ENCODE measurements at places on chromosomes 1 and 21.

DNA sequence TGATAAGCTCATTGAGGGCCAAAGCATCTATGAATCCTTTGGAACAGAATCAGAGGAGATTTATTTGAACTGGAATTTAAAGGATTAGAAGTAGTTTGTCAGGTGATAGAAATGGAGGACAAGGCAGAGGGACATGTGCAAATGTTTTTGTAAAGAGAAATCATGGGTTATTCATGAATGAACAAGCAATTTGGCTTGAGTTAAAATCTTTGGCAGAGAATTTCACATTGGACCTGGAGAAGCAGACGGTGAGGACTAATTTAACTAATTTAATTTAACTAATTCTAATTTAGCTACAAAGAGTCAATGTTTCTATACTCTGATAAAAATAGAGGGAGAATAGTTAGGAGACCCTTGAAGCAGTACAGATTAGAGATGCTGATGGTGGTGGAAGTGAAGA, 36.3 kb downstream of the SNX7 start:
- no peak overlapping the region for H3K4me3 ChIP-seq
- no peak overlapping the region for H3K27ac ChIP-seq
- H3K4me1 ChIP-seq, result no peaks in the 10 kb centered on the region
- no peaks in the 10 kb centered on the region for H3K36me3 ChIP-seq

- DNase-seq, result no peak
- no peak overlapping the region for H3K4me3 ChIP-seq
- H3K27ac ChIP-seq, result peak overlapping the region; percentile 93
- no peaks in the 10 kb centered on the region for H3K27me3 ChIP-seq
- no peaks in the 10 kb centered on the region for H3K36me3 ChIP-seq
These were observed 26.7 kb downstream of the SLC26A9 start for GRCh38 chr1:205916541-205916940.

GRCh38 chr1:34270181-34270580, 93.5 kb downstream of the C1orf94 start:
- no peaks in the 10 kb centered on the region for H3K4me1 ChIP-seq
- H3K4me3 ChIP-seq, result no peak overlapping the region
- no peaks in the 10 kb centered on the region for H3K27me3 ChIP-seq
- no peak for DNase-seq
- no peaks in the 10 kb centered on the region for H3K36me3 ChIP-seq

GRCh38 chr1:76160225-76160624, 85.7 kb downstream of the ST6GALNAC3 start:
- H3K36me3 ChIP-seq, result no peaks in the 10 kb centered on the region
- no peak overlapping the region for H3K27ac ChIP-seq
- DNase-seq, result no peak
- H3K4me1 ChIP-seq, result peaks cover 1% of the 10 kb centered on the region
- no peaks in the 10 kb centered on the region for H3K27me3 ChIP-seq
- H3K4me3 ChIP-seq, result no peak overlapping the region

- peaks cover 6% of the 10 kb centered on the region for H3K4me1 ChIP-seq
- DNase-seq, result peak; percentile 69
- H3K36me3 ChIP-seq, result no peaks in the 10 kb centered on the region
- H3K27ac ChIP-seq, result peak overlapping the region; percentile 69
- no peaks in the 10 kb centered on the region for H3K27me3 ChIP-seq
These were observed 216.9 kb downstream of the RYR2 start for GRCh38 chr1:237258871-237259270.

DNA sequence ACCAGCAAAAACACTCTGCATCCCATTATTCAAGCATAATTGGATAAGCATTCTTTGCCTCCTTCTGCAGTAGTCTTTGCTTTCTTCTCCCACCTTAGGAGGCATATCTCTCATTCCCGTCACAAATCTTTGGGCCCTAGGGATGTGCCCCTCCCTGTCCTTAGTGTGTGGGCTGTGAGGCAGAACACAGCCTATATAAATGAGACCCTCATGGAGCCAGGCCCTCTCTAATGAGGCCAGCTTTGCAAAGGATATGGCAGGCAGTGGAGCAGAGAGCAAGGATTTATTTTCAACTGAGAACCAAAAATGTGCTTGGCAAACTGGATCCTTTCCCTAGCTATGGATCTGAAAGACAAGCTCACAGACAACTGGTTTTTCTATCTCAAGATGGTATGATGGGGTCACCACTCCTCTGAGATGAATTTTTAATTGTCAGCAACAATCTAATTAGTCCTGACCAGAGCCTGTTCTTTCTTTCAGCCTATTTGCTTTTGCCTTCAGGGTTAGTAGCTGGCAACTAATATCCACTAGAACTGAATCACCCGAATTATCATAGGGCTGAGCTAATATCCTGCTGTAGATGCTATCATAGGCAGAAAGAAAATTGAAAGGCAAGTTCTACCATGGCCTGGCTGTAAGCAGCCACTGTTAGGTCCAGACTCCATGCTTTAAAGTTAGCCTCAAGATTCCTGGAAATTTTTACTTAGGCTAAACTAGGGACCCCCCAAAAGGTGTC, 134.2 kb downstream of the SYT2 start:
- no peak overlapping the region for H3K4me3 ChIP-seq
- no peak for DNase-seq
- H3K36me3 ChIP-seq, result peaks cover 58% of the 10 kb centered on the region
- H3K4me1 ChIP-seq, result peaks cover 63% of the 10 kb centered on the region
- H3K27me3 ChIP-seq, result peaks cover 7% of the 10 kb centered on the region

DNA sequence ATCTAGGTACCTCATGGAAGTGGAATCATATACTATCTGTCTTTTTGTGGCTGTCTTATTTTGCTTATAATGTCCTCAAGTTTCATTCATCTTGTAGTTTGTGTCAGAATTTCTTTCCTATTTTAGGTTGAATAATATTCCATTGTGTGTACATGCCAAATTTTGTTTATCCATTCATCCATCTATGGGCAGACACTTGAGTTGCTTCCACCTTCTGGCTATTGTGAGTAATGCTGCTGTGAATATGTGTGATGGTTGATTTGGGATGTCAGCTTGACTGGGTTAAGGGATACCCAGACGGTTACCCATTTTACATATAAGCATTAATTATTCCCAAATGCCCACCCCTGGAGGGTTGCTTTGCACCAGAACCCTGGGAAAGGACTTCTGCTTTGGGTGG, 477.5 kb downstream of the PTPRU start:
- H3K36me3 ChIP-seq, result no peaks in the 10 kb centered on the region
- H3K4me3 ChIP-seq, result no peak overlapping the region
- no peak for DNase-seq
- no peaks in the 10 kb centered on the region for H3K27me3 ChIP-seq
- H3K27ac ChIP-seq, result no peak overlapping the region

DNA sequence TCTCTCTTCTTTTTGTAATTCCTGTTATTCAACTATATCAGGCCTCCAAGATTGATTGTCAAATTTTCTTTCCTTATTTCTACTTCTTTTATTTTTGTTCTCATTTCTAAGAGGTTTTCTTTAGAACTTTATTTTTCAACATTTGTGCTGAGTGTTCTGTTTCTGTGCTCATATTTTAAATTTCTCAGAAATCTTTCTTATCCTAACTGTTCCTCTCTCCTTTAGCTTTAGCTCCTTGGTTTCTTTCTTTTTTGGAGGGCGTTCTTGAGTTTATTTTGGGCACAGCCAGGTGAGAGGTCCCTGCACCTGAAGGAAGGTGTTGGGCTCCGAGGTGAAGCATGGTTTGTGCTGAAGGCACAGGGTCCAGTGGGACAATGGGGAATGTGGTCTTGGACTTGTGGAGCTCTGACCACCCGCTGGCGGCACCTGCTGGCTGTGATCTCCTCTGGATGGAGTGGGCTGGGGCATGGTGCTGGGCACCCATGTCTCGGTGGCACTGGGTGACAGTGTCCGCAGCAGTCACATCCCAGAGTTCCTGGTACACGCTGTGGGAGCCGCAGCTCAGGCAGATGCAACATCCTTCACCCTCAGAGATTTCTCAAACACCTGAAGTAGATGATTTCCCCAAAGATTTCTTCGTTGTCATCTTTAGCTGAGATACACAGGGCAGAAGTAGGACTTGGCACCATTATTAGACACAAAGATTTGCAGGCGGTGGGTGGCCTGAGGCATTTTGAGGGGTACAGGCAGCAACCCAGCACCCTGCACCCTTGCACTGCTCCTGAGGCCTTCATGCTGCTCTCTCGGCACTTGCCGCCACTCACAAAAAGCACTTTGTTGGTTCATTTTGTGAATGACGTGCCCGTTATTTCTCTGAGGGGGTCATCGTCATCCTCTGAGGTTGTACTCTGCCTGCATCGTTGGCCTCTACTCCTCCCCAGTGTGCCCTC, 38.2 kb upstream of the DIP2A start:
- no peak for DNase-seq
- no peaks in the 10 kb centered on the region for H3K4me1 ChIP-seq
- H3K4me3 ChIP-seq, result no peak overlapping the region
- no peaks in the 10 kb centered on the region for H3K27me3 ChIP-seq
- H3K36me3 ChIP-seq, result peaks cover 72% of the 10 kb centered on the region

DNA sequence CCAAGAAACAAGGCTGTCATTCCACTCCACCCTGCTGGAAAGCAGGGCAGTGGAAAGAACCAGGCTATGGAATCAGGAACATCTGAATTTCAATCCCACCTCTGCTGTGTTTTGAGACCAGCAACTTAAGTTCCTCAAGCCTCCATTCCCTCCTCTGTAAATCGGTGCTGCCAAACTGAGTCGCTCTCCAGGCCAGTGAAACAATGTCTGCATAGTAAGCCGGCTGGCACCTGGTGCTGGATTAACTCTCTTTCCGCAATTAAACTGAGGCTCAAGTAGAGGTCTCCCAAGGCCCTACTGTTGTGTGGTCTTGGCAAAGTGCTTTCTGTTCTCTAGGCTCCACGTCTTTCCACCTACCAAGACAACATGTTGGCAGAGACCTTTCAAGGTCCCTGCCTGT, 65.3 kb downstream of the SSBP3 start:
- H3K4me1 ChIP-seq, result peaks cover 17% of the 10 kb centered on the region
- H3K27ac ChIP-seq, result peak overlapping the region; percentile 58
- H3K27me3 ChIP-seq, result no peaks in the 10 kb centered on the region
- H3K36me3 ChIP-seq, result no peaks in the 10 kb centered on the region
- no peak for DNase-seq

- H3K4me3 ChIP-seq, result no peak overlapping the region
- H3K36me3 ChIP-seq, result no peaks in the 10 kb centered on the region
- no peaks in the 10 kb centered on the region for H3K4me1 ChIP-seq
- no peak overlapping the region for H3K27ac ChIP-seq
These were observed 91.7 kb downstream of the TYW3 start for GRCh38 chr1:74824497-74825107.

GRCh38 chr21:33902349-33902748, 13.3 kb downstream of the ATP5PO start:
- H3K27ac ChIP-seq, result no peak overlapping the region
- no peaks in the 10 kb centered on the region for H3K4me1 ChIP-seq
- H3K27me3 ChIP-seq, result no peaks in the 10 kb centered on the region
- no peak overlapping the region for H3K4me3 ChIP-seq
